Occipital lobe (tissue), 3 donors: ENCODE measurements at places on chromosomes 4 and X. TPM values are rescaled to one million over a fixed set of nuclear protein-coding genes. Genes with fewer than 3 reads are reported as not detected.

UGT2B15 gene
- not detected for total RNA-seq

TTC29 gene
- 0.78 TPM for total RNA-seq

STPG2 gene
- total RNA-seq, result 15.6 TPM

TEX13C gene
- under 0.01 TPM for total RNA-seq

PCDH19 gene
- 25.7 TPM for total RNA-seq

SRPK3 gene
- total RNA-seq, result 0.16 TPM

FGFBP1 gene
- not detected for total RNA-seq

SPANXA2 gene
- not detected for total RNA-seq
